ENCODE measurements at places on chromosomes 7 and 10. TPM values are rescaled to one million over a fixed set of nuclear protein-coding genes. Genes with fewer than 3 reads are reported as not detected.
A peak's percentile ranks its signal among the peaks of the same experiment; 100 is the strongest.

GRCh38 chr10:120580918-120581895, 124.2 kb downstream of the PLPP4 start:
- peak; percentile 36 for DNase-seq

- DNase-seq: peak; percentile 58
Observed at GRCh38 chr7:111678281-111678680, 116.0 kb upstream of the IMMP2L start.

GRCh38 chr10:79084012-79084971, 15.5 kb downstream of the ZMIZ1 start:
- peak; percentile 98 for DNase-seq

DNA sequence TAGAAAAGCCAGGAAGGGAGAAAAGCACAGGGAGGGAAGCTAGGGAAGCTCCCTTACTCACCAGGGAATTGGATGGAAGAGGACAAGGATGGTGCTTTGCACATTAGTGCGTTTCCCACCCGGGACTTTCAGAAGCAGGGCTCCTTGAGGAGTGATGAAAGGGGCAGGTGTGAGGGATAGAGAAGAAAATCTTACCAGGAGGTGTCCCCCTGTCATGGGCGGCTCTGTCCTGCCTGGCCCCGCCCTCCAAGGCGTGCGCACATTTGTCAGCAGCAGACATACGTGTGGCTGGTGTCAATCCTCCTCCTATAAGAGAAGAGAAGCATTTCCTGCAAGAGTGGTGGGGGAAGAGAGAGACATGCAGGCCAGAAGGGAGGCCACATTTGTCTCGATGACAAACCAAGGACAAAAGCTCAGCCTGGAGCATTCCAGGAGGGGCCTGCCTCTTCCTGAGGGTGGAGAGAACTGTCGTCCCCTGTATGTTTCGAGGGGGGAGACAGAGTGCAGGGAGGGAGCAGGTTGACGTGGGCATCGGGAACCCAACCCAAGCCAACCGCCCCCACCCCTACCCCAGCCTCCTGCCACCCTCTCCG, 47.4 kb upstream of the COMTD1 start:
- no peak for DNase-seq

GRCh38 chr7:40300146-40300670, 165.4 kb downstream of the SUGCT start:
- DNase-seq: no peak

COL17A1 gene
- total RNA-seq: 514 TPM

FOXI2 gene
- not detected for total RNA-seq

VDAC2 gene
- total RNA-seq: 303 TPM

CTAGE4 gene
- 26.0 TPM for total RNA-seq

ARHGAP22 gene
- 4.0 TPM for total RNA-seq

MYL10 gene
- not detected for total RNA-seq

Measured in MCF 10A (cell line).